Fibroblast of lung (primary cell): ENCODE measurements at places on chromosomes 6 and 20. TPM values are rescaled to one million over a fixed set of nuclear protein-coding genes. Genes with fewer than 3 reads are reported as not detected.

- no peak for DNase-seq
These were observed 111.3 kb downstream of the BCKDHB start for GRCh38 chr6:80217794-80218193.

GRCh38 chr6:1618311-1619097 is 8.8 kb downstream of the FOXC1 start:
- no peak for DNase-seq

DNA sequence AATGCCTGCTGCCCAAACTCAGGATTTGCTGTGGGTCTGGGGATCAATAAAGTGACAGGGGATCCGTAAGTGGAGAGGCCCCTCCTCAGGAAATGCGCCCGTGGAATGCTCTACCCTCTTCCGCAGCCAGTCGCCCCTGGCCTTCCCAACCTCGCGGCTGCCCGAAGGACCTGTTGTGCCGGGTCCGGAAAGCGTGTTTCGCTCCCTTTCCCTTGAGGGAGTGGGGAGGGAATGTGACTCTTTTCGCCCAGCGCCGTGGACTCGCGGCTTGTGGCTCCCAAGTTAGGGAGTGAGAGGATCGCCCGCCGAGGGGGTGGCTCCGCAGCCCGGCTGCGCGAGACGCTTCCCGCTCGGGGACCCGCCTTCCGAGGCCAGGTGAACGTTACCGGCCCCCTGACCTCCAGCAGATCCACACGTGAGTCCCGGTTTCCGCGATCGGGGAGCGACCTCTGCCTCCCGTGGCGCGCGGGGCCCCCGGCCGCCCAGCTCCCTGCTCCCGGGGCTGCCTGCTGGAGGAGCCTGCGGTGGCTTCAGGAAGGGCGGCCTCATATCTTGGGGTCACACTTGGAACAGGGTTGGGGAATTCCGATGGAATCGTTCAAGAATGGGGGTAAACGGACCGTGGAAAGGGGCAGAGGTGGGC is 666 bp downstream of the TPD52L1 start:
- peak; percentile 48 for DNase-seq

DNA sequence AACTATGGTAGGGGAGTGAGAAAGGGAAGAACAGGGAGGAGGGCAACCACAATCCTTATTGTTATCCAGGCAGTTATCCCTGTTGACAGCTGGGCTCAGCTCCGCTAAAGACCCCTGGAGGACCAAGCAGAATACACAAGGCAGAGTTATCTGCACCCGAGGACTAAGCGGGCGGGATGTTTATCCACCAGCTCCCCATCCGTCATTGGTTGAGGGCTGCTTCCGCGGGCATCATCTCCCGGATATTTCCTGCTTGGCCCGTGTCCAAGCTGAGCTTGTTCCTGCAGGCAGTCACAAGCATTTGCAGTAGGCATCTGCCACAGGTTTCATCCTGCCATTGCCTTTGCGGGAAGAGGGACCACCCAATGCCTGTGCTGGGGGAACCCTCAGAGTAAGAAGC is 102.1 kb downstream of the DLGAP4 start:
- no peak for DNase-seq

The HLA-DQA2 gene
- not detected in 2 replicates for total RNA-seq

The LAMA5 gene
- 47.0 and 81.6 TPM in 2 replicates for total RNA-seq
